ENCODE measurements at places on chromosomes 5 and 9. TPM values are rescaled to one million over a fixed set of nuclear protein-coding genes. Genes with fewer than 3 reads are reported as not detected.

SLC1A3 gene
- polyA plus RNA-seq = 3.5 TPM

TPM2 gene
- 146 TPM for polyA plus RNA-seq

DNA sequence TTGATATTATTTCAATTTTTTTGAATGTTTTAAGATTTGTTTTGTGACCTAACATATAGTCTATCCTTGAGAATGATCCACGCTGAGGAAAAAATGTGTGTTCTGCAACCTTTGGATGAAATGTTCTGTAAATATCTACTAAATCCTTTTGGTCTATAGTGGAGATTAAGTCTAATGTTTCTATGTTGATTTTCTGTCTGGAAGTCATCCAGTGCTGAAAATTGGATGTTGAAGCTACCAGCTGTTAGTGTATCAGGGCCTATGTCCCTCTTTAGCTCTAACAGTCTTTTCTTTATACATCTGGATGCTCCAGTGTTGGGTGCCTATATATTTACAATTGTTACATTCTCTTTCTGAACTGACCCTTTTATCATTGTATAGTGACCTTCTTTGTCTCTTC is 422.3 kb downstream of the TMEM232 start:
- DNase-seq = no peak

GRCh38 chr5:127891942-127892341 is 188.8 kb downstream of the CCDC192 start:
- no peak for DNase-seq

IFNA13 gene
- not detected for polyA plus RNA-seq

APBA1 gene
- 17.9 TPM for polyA plus RNA-seq

DNA sequence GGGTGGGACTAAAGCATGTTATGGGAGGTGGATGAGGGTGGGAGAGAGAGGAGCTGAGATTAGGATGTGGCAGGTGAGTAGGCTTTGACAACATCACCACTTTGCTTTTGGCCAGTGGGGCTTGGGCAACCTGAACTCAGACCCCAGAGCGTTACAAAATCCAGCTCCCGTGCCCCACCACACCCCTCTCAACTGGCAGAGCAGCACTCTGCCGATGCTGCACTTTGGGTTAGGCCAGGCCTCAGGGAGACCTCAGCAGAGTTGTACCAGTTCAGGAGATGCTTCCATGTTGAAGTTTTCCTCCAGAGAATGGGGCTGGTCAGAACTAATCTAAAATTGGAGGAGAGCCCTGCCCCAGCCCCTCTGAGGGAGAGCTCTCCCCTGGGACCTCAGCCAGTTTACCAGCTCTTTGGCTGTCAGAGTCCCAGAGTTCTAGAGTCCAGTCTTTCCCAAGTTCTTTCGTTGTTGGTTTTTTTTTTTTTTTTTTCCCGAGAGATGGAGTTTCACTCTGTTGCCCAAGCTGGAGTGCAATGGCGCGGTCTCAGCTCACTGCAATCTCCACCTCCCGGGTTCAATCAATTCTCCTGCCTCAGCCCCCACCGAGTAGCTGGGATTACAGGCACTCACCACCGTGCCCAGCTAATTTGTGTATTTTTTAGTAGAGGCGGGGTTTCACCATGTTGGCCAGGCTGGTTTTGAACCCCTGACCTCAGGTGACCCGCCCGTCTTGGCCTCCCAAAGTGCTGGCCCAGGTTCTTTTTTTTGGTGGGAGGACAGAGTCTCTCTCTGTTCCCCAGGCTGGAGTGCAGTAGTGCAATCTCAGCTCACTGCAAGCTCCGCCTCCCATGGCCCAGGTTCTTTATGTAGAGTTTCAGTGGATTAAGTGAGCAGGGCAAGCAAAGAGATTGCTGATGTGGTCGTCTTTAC is 17.8 kb downstream of the NUDT2 start:
- DNase-seq = no peak

DNA sequence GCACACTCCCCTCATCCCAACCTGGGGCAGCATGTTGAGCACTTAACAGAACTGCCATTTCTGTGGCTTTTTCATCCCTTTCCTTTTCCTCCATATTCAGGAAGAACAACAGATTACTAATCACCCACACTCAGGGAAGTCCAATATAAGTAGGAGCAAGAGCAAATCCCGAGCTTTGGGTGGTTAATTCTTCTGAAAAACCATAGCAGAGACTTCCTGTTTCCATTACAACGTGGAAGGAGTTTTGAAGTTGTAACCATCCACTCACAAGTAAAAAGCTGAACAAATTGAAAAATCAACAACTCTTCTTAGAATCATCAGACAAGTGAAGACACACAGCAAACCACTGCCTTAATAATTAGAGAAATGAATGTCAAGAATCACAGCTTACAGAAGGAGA is 8.2 kb downstream of the CTSL start:
- DNase-seq = no peak

CSF2 gene
- polyA plus RNA-seq = not detected

GRCh38 chr9:136974817-136975535 is 2.3 kb upstream of the PTGDS start:
- DNase-seq = no peak

DNA sequence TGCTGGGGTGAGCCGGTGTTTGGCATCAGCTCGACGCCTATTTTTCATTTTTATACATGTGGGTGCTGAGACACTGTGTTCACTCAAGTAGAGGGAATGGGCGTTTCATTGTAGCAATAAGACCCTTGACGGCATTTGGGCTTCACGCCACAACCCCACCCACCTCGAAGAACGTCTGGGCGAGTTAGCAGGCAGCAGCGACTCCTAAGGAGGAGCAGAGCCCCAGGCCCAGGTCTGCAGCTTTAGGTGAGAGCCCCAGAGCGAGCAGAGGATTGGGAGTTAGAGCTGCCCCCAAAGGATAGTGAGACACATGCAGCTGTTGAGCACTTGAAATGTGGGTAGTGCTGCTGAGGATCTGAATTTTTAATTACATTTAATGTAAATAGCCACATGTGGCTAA is 1.6 kb upstream of the ZFP62 start:
- no peak for DNase-seq

DNA sequence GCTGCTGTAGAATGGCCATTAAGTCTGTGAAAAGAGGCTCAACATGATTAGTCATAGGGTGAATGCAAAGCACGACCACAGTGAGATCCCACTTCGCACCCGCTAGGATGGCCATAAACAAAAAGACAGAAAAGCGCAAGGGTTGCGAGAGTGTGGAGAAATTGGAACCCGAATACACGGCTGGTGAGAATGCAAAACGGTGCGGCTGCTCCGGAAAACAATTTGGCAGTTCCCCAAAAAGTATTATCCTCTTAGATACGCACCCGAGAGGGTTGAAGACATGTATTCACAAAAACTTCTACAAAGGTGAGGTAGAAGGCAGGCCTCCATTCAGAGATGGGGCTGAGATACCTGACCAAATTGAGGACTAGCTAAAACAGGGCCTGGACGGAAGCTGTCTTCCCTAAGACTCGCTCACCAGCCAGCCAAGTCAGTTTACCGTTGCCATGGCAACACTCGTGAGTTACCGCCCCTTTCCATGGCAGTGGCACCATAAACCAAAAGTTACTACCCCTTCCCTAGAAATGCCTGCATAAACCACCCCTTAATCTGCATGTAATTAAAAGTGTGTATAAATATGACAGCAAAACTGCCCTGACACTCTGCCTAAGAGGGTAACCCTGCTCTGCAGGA is 726 bp upstream of the PSMB7 start:
- no peak for DNase-seq

- DNase-seq = no peak
Measured at GRCh38 chr5:102801371-102801770, 46.3 kb downstream of the PAM start.

DNA sequence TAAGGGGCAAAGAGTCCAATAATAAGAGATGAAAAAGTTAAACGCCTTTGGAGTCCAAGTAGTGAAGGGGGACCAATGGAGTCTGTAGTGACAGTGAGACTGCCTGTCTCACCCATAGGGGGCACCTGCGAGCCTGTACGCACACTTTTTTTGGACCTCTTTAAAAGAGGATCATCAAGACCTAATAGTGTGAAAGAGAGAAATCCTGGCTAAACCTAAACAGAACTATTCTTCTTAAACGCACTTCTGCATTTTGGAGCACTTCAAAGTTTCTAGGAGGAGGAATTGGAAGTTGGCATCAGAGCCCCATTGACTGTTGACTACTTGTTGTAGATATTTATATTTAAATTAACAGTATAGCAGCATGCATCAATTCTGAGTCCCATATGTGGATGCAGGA is 636.1 kb upstream of the KLF4 start:
- no peak for DNase-seq

WDR38 gene
- 0.22 TPM for polyA plus RNA-seq

GRCh38 chr5:107294211-107294550 is 376.6 kb downstream of the EFNA5 start:
- DNase-seq = no peak

DAPK1 gene
- 92.1 TPM for polyA plus RNA-seq

PRUNE2 gene
- 16.4 TPM for polyA plus RNA-seq

DNA sequence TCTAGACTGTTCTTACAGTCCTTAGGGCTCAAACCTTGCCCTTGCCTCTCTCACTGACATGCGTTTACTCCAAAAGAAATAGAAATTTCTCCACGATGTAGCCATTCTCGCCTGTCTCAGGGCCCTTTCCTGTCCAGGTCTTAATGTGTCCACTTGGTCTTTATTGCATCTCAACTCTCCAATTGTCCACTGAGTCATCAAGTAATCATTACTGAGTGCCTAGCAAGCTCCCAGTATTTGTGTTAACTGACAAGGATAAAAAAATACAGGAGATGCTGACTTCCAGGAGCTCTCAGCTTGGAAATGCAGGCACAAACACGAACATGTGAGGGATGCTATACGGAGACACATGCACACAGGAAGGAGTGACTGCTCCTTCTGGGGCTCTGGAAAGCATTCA is 147.3 kb downstream of the ARSB start:
- no peak for DNase-seq

DNA sequence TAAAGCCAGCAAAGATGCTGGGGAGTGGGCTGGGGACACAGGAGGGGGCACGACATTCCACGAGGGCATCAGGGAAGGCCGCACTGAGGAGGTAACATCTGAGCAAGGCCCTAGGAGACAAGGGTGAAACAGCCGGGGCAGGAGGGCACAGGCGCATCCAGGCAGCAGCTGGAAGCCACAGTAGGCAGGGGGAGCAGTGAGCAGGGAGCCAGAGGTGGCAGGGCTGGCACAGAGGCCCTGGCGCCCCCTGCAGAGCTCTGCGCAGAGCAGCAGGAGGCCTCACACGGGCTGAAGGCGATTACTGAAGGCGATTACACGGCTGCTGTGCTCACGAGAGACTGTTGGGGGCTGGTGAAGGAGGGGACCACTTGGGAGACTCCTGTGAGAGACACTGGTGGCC is 15.4 kb downstream of the LMAN2 start:
- no peak for DNase-seq

Data from left kidney (tissue), 8 donors.